Stimulated activated CD8-positive, alpha-beta memory T cell treated with anti-CD3 and anti-CD28 coated beads, Interleukin-7, amount 100 ng/mL, for 1 hour (primary cell): ENCODE measurements at places on chromosomes 4 and X.

DNA sequence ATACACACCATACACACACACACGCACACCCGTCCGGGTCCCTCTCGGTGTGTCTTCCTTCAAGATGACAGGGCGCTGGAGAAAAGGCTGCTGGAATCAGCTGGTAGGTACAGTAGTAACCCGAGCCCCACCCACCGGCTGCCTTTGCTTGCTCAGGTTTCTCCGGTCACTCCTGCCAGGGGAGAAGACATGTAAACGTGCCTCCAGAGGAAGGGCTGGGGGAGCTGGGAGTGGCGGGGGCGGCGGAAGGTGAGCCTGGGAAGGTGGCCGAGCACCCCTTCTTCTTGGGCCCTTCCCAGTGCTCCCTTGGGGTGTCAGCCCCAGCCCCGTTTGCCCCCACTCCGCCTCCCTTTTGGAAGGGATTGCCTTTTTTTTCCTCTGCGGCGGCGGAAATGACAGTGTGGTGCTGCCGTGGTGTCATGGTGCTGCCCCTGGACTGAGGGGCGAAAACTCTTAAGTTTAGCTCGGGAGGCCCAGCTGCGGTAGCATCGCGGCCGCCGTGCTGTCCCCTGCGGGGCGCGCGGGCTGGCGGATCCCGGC lies at the start of gene MID2:
Gene MID2, plus strand, starts transcription at position 169 of the 540 bp plus-strand sequence. CDS start 561 bp downstream, outside the sequence.
- no peak for DNase-seq

GRCh38 chr4:140579278-140579677 lies 10.5 kb upstream of the UCP1 start:
- DNase-seq, result no peak

- no peak for DNase-seq
These were observed 401 bp downstream of the SOWAHD start for GRCh38 chrX:119758731-119759247.

- DNase-seq, result no peak
These were observed 195.5 kb upstream of the VEGFC start for GRCh38 chr4:176988226-176988625.

DNA sequence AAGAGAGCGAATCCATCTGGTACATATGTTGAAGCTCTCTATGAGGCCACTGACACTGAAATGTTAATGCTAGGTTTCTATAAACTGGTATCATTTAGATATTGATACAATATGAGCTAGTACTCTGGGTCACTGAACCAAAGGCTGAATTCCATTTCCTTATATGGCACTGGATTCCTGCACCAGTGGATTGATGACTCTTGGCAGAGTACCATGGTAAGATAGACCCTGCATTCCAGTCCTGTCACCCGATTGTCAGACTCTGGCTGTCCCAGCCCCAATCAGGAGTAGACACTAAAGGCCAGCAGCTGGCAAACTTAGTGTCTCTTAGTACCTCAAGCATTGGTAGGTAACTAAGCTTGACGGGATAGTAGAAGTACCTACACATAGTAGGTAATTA lies 44.0 kb upstream of the EOLA2 start:
- DNase-seq, result no peak

DNA sequence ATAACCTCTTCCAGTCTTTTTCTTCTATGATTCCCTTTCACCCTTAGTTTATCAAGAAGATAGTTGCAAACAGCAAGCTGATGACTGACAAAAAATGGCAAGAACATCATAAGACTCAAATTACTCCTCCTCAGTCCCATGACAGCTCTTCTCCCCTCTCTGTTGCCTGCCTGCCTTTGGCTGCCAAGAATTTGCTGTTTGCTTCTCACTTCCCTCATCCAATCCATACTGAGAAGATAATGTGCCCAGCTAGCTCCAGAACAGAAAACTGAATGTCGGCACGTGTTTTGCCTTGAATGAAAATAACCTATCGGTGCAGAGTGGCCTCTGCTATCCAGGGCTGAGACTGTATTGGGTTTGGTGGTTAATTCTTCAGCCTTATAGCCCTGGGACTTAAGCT lies 192.1 kb downstream of the PPARGC1A start:
- no peak for DNase-seq

GRCh38 chr4:54255881-54256280 lies 26.8 kb downstream of the PDGFRA start:
- DNase-seq, result no peak

- DNase-seq, result no peak
These were observed 960 bp downstream of the TRPC3 start for GRCh38 chr4:121950680-121951520.

GRCh38 chr4:158782551-158783360 lies 13.9 kb downstream of the FNIP2 start:
- no peak for DNase-seq

DNA sequence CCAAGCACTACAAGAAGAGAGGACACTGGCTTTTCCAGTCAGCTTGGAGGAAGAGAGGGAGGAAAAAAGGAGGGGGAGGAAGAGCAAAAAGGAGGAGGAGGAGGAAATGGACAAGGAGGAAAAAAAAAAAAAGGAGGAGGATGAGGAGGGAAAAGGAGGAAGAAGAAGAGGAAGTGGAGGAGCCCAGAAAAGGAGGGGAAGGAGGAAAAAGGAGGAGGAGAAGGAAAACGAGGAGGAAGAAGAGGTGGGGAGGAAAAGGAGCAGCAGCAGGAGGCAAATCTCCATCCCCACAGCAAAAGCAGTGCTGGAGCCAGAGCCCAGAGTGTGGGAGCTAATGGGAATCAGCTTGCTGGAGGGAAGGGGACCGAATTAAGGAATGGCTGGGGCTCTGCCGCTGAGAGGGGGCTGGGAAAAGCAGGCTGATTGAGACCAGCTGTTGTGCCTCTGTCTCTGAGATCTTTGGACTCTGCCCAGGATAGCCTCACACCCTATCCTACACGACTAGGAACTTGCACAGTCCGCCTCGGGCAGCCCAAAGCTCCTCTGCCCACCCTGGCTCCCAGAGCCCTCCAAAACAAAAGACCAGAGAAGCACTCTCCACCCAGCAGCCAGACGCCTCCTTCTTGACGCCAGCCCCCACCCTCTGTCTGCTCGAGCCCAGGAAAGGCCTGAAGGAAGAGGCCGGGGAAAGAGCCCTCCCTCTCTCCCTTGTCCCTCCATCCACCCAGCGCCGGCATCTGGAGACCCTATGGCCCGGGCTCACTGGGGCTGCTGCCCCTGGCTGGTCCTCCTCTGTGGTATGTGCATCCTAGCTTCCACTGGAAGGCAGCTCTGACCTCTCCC lies at the start of gene XPNPEP2:
Gene XPNPEP2, plus strand, starts transcription at position 514 of the 843 bp plus-strand sequence. Its CDS starts 235 bp downstream, at position 749.
- DNase-seq, result no peak
